Neural cell (in vitro differentiated cells): ENCODE measurements at places on chromosomes 4 and X. TPM values are rescaled to one million over a fixed set of nuclear protein-coding genes. Genes with fewer than 3 reads are reported as not detected.

CSN1S1 gene
- not detected in 2 replicates for polyA plus RNA-seq

RTL3 gene
- not detected in 2 replicates for polyA plus RNA-seq

CRMP1 gene
- 642 and 752 TPM in 2 replicates for polyA plus RNA-seq

XKRX gene
- polyA plus RNA-seq = not detected in 2 replicates

ADAMTS3 gene
- 0.20 and 0.34 TPM in 2 replicates for polyA plus RNA-seq

ADH7 gene
- not detected in 2 replicates for polyA plus RNA-seq

MAGEA6 gene
- polyA plus RNA-seq = not detected in 2 replicates

BCORL1 gene
- polyA plus RNA-seq = 1.0 and 1.1 TPM in 2 replicates

TLL1 gene
- polyA plus RNA-seq = not detected in 2 replicates

BTC gene
- polyA plus RNA-seq = not detected in 2 replicates

PARM1 gene
- polyA plus RNA-seq = 1.3 TPM in 2 replicates

MAGEA1 gene
- polyA plus RNA-seq = not detected in 2 replicates

PSAPL1 gene
- not detected in 2 replicates for polyA plus RNA-seq

COL25A1 gene
- 31.9 and 32.3 TPM in 2 replicates for polyA plus RNA-seq

DCAF12L1 gene
- polyA plus RNA-seq = not detected in 2 replicates

MAOA gene
- 1.3 and 1.8 TPM in 2 replicates for polyA plus RNA-seq

SYN1 gene
- 4.3 and 6.7 TPM in 2 replicates for polyA plus RNA-seq

NDP gene
- 34.1 and 43.6 TPM in 2 replicates for polyA plus RNA-seq

H2BW2 gene
- polyA plus RNA-seq = not detected in 2 replicates

PIGA gene
- 17.5 and 20.7 TPM in 2 replicates for polyA plus RNA-seq

PLP1 gene
- 0.71 and 0.88 TPM in 2 replicates for polyA plus RNA-seq

ADH1B gene
- polyA plus RNA-seq = not detected in 2 replicates

TMEM35A gene
- polyA plus RNA-seq = 244 and 252 TPM in 2 replicates

STPG2 gene
- polyA plus RNA-seq = not detected in 2 replicates

GIMD1 gene
- polyA plus RNA-seq = not detected in 2 replicates

NCAPG gene
- 2.8 and 3.1 TPM in 2 replicates for polyA plus RNA-seq

CCSER1 gene
- polyA plus RNA-seq = 20.8 and 23.6 TPM in 2 replicates

P2RY4 gene
- not detected in 2 replicates for polyA plus RNA-seq

VEGFC gene
- 0.40 and 0.63 TPM in 2 replicates for polyA plus RNA-seq

ARX gene
- polyA plus RNA-seq = 39.2 and 42.8 TPM in 2 replicates
